HT1080 (cell line): ENCODE measurements at places on chromosomes 1 and 21. TPM values are rescaled to one million over a fixed set of nuclear protein-coding genes. Genes with fewer than 3 reads are reported as not detected.
A peak's percentile ranks its signal among the peaks of the same experiment; 100 is the strongest.

DNA sequence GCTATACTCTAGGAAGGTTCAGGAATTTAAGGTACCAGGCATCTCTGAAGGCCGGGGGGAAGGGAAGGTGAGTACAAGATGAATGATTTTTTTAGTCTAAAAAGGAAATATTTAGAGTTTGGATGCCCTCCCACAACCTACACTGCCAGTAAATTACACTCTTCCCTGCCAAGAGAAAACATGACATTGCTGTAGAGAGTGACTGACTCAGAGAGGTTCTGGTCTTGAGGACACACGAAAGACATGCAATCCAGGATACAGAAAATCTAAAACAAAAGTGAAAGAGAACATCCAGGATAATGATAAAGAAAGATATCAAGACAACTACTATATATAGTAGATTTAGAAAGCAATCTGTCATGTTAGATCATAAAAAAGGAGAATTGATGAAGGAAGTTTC lies 200.5 kb downstream of the TYW3 start:
- peak; percentile 27 for DNase-seq

- no peak for DNase-seq
These were observed 43.2 kb upstream of the ZNF281 start for GRCh38 chr1:200452850-200453552.

DNA sequence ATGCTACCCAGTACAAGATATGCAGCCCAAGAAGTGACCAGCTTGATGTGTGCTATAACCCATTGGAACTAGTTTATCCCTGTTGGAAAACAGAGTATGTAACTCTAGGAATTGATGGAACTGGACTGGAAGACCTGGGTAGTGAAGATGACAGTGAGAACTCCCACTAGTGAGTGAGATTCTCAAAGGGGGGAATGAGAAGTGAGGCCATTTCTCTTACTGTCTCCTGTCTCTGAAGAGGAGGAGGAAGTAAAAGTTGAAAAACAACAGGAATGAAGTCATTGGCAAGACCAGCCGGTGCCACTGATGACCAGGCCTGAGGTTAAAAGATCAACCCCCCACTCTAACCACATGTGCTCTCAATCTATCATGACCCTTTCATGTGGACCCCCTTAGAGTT lies 20.9 kb downstream of the PLA2G2F start:
- DNase-seq, result no peak

GRCh38 chr1:12326986-12327385 lies 97.2 kb downstream of the VPS13D start:
- no peak for DNase-seq

- DNase-seq, result no peak
These were observed 12.6 kb downstream of the NTPCR start for GRCh38 chr1:232962761-232963745.

DNA sequence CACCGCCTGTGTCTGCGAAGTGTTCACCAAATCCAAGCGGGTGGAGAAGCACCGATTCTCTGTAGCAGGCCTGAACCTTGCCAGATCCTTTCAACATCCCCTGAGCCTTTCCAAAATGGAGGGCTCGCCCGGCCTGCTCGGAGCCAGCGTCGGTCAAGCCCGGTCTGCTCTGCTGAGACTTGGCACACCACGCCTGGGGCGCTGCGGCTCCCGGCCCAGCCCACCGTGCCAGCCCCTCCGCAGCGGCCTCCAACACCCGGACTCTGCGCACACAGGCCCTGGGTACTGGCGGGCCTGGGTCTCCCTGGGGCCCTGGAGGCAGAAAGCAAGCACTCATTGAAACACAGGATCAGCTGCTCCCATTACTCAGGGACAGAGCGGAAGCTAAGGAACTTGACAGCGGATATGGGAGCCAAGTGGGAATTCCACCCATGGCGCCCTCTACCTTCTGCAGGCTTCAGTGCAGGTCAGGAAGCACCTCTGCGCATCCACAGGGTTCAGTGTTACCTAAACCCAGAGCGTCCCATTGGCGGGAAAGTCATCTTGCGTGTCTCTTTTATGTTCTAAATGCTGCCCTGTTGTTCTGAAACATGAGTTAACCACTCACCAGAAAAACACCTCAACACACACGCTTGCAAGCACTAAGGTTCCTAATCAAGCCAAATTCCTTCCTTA lies 159.9 kb downstream of the ZBTB18 start:
- no peak for DNase-seq

- DNase-seq, result no peak
These were observed 20.9 kb upstream of the LYPLAL1 start for GRCh38 chr1:219152751-219153150.

- DNase-seq, result no peak
These were observed 15.9 kb upstream of the IFNLR1 start for GRCh38 chr1:24202987-24203386.

DNA sequence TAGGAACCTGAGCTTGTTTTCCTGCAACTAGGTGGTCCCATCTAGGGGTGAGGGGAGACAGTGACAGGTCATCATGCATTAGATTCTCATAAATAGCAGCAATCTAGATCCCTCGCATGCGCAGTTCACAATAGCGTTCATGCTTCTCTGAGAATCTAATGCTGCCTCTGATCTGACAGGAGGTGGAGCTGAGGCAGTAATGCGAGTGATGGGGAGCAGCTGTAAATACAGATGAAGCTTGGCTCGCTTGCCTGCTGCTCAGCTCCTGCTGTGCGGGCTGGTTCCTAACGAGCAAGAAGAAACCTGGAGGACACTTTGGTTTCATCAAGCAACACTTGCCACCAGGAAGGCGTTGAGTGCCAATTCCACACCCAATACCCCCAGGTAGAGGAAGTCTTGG lies 95.1 kb upstream of the OLIG2 start:
- no peak for DNase-seq

GRCh38 chr1:157551694-157552693 lies at the start of gene FCRL5:
TSS of gene FCRL5 (minus strand) at chr1:157552515. CDS start at chr1:157552362, 153 bp downstream.
- DNase-seq, result no peak

- DNase-seq, result peak; percentile 59
These were observed 6.0 kb downstream of the FCRLB start for GRCh38 chr1:161727256-161727924.

- DNase-seq, result no peak
These were observed 21.2 kb upstream of the MTR start for GRCh38 chr1:236773919-236774318.

GRCh38 chr1:71706029-71706671 lies 576.2 kb downstream of the NEGR1 start:
- DNase-seq, result no peak

- no peak for DNase-seq
These were observed 128.5 kb downstream of the DNM3 start for GRCh38 chr1:171969813-171970212.

GRCh38 chr1:55478742-55479141 lies 263.6 kb upstream of the USP24 start:
- peak; percentile 37 for DNase-seq

GRCh38 chr1:232754930-232755329 lies 50.3 kb upstream of the MAP10 start:
- DNase-seq, result no peak

DNA sequence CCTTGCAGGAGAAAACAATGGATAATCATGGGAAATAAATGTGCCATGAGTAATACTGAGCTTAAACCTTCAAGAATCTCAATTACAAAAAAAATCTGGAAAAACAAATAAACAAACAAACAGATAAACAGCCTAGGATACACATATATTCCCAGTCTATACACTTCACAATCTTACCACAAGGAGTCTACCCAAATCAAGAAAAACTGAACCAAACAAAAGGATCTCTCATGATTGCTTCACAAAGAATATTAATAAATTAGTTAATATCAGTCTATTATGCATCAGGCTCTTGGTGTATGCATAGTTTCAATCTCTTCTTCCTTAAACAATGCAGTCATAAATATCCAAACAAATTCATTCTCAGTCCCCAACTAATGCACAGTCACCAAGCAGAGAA lies 3.2 kb upstream of the ESRRG start:
- no peak for DNase-seq

- no peak for DNase-seq
These were observed 212.7 kb upstream of the NRIP1 start for GRCh38 chr21:15277466-15277865.

- DNase-seq, result no peak
These were observed 3.1 kb upstream of the MMP23B start for GRCh38 chr1:1628754-1629429.

- peak; percentile 96 for DNase-seq
These were observed 82.1 kb upstream of the DUSP10 start for GRCh38 chr1:221824025-221824424.

NDUFS5 gene
- total RNA-seq, result 485 and 597 TPM in 2 replicates

C1orf226 gene
- total RNA-seq, result 0.84 and 1.3 TPM in 2 replicates

TAL1 gene
- total RNA-seq, result 0.03 and 0.10 TPM in 2 replicates
